Nephron progenitor cell (in vitro differentiated cells): ENCODE measurements at places on chromosomes 5 and 9.

GRCh38 chr5:816176-816575 lies 31.6 kb upstream of the ZDHHC11B start:
- no peak for DNase-seq

DNA sequence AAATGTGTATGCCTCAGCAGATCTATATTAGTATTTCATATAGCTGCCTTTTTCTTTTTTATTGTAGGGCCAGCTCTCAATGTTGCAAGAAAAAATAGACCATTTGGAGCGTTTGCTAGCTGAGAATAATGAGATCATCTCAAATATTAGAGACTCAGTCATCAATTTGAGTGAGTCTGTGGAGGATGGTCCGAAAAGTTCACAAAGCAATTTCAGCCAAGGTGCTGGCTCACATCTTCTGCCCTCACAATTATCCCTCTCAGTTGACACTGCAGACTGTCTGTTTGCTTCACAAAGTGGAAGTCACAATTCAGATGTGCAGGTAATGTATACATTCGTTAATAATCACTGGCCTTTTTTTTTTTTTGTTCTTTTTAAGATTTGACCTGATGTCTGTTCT lies 23.7 kb downstream of the MAN2A1 start:
- no peak for DNase-seq

- peak; percentile 69 for DNase-seq
Observed at GRCh38 chr9:95004411-95005277, 278.1 kb downstream of the AOPEP start.

DNA sequence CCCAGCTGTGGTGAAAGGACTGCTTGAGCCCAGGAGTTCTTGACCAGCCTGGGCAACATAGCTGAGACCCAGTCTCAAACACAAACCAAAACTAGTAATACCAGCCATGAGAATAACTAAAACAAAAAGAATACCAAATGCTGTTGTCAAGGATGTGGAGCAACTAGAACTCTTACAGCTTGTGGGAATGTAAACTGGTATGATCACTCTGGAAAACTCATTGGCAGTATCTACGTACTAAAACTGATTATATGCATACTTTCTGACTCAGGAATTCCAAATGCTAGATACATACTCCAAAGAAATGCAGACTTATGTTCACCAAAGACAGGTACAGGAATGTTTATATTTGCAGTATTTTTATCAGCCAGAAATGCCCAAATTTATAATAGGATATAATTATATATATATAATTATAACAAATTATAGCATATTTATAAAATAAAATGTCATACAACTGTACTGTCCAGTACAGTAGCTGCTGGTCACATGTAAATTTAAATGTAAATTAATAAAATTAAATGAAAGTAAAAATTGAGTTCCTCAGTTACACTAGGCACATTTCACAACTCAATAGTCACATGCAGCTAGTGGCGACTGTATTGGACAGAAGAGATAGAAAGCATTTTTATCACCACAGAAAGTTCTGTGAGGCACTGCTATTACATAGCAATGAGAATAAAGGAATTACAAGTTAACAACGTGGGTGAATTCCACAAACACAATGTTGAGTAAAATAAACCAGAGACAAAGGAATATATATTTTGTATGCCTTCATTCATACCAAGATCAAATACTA lies 118.5 kb downstream of the GNAQ start:
- DNase-seq = no peak

- no peak for DNase-seq
Observed at GRCh38 chr5:159858871-159859270, 57.4 kb upstream of the ADRA1B start.

DNA sequence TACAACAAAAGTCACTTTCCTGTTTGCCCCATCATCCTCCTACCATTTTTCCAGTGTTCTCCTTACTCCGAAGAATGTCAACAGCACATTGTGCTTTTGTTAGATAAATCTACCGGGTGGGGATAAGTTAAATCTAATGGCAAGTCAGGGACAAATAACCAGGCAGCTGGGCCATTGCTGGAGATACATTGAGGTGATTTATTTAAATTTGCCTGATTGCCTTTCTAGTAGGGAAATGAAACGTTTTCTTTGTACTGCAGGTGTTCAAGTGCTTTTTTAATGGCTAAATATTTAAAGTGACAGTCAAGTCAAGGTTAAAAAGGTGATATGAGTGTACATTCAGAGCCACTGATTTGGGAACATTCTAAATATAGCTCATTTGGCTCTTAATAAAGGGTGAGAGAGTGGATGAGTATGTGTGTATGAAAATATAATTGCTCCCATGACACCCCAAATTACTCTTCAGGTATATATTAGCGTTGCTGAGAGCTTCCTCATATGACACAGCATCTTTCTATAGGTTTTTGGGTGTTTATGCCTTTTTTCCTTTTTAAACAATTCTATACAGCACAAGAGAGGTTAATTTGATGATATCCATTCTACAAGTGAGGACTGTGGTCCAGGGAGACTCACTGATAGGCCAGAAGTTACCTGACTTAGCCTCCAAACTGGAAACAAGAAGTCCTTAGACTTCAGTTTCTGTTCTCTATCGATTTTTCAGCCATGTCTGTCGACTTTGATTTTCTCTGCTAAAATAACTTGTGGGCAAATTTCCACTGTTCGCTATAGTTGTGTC lies 51.9 kb downstream of the DMRT2 start:
- no peak for DNase-seq
